Activated naive CD4-positive, alpha-beta T cell (primary cell): ENCODE measurements at places on chromosomes 3 and 15.

GRCh38 chr3:184602372-184603150 lies 41.0 kb downstream of the EPHB3 start:
- DNase-seq, result no peak

- no peak for DNase-seq
These were observed 2.4 kb downstream of the KLF15 start for GRCh38 chr3:126354776-126355175.

- DNase-seq, result no peak
These were observed 26.4 kb upstream of the APEH start for GRCh38 chr3:49647741-49648140.

GRCh38 chr3:174873832-174874657 lies 14.9 kb downstream of the NAALADL2 start:
- DNase-seq, result no peak

DNA sequence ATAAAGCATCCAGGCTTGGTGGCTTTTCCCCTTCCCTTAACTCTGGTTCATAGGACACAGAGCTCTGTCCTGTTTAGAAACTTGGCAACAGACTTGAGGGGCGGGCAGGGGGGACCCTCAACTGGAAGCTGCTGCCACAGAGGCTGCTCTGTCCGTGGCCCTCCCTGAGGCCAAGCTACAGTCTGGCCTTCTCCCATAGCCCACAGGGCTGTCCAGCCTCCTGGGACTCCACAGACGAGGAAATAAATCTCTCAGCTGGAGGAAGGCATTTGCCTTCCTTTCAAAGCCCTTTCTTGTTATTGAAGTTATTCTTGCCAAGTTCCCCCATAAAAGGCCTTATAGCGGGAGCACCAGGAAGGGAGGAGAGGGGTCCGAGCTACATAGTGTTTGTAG lies 248.8 kb upstream of the TPM1 start:
- no peak for DNase-seq

DNA sequence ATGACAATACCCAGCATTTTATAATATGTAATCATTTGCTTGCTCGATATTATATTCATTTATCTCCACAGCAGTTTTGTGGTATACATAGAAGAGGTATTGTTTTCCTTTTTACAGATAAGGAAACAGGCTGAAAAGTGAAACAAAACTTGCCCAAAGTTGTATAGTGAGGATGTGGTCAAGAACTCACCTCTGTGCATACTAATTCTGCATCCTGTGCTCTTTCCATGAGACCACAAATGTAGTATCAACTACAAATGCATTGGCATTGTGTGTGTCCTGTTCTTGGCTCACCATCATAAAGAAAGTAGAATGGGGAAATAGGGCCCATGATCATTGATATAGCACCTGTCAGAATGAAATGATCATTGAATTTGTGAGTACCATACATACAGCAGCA lies 167.3 kb downstream of the NECTIN3 start:
- no peak for DNase-seq

- no peak for DNase-seq
These were observed 107.4 kb upstream of the MLF1 start for GRCh38 chr3:158463556-158463955.

DNA sequence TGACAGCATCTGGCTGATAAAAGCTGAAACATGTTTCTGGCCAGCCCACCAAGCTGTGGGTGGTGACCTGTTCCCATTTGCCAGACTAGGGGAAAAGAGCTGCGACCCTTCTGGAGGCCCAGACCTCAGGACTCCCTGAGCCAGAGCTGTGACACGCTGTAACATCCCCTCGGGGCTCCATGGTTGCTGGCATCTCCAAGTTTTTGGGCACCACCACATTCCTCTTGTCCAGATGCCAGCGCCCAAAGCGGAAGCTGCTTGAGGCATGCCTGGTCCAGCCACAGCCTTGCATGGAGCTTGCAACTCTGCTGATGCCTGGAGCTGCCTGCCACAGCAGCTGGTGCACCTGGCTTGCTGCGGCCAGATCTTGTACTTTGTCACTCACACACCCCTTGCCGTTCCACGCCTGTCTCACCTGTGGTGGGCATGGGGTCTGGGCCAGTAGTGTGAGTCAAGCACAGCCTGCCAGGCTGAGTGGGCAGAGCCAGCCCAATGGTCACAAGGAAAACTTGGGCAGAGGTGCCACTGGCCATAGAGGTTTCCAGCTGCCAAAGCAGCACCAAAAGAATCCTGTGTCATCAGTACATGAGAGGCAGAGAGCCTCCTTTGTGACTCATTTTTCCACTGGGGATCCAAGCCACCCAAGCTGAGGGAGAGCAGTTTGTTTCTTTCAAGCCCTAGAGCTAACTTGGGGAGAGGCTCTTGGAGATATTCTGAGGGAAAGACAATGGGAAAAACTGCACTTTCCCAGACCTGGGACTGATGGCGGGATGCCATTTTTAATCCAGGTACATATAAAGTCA lies 45.7 kb upstream of the PTX3 start:
- DNase-seq, result no peak
